Esophagus muscularis mucosa (tissue), 4 donors: ENCODE measurements at places on chromosomes 13 and 19. TPM values are rescaled to one million over a fixed set of nuclear protein-coding genes. Genes with fewer than 3 reads are reported as not detected.

DNA sequence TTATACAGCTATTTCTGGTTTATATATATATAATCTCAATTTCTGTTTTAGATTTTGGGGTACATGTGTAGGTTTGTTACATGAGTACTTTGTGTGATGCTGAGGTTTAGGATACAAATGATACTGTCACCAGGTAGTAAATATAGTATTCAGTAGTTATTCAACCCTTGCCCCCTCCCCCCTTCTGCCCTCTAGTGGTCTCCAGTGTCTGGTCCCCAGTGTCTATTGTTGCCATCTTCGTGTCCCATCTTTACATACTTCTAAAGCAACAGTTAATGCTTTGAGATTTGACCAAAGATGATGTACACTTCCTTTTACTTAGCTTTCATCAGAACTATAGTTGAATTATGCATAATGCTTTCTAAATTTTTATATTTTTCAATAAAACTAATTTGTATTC, 1623.4 kb upstream of the PRR20A start:
- DNase-seq, result no peak

The LIG4 gene
- total RNA-seq, result 15.4 TPM

- DNase-seq, result no peak
Measured at GRCh38 chr13:103145442-103145841, 79.2 kb upstream of the SLC10A2 start.

- peak; percentile 82 for DNase-seq
Measured at GRCh38 chr19:19748249-19748938, 15.5 kb upstream of the ZNF14 start.

DNA sequence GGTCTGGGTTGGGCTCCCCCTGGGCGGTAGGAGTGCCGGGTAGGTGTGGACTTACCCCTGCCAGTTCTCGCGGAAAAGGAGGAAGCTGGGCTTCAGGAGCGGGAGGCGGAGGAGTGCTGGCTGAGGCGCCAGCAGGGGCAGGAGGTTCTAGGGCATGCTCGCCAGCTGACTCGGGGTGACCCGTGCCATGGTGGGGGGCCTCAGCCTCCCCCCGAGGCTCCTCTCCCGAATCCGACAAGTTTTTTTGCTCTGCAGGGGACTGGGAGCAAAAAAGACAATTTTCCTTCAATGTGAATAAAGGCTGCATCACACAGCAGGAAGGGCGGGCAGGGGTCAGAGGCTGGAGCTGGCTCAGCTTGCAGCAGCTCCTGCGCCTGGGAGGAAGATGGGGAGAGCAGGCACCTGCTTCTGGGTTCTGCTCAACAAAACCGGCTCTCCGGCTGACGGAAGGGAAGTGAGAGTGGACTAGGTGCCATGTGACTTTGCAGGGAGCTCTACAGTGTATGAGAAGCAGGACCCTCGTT, 26.5 kb downstream of the RANBP3 start:
- DNase-seq, result no peak

DNA sequence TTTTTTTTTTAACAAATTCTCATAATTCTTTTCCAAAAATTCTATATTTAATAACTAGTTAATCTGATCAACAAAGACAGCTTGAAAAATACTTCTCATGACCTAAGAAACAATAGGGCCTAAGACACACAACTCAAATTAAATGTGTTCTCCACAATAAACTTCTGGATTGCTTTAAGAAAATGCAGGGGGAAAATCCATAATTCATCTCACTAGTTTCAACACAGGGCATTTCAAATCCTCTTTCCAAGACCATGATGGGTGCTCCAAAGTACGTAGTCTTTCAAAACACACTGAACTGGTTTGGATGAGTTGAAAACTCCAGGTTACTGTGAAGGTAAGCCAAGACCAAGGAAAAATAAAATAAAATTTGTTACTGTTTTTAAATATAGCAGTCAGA, 62.6 kb downstream of the DCLK1 start:
- no peak for DNase-seq

The MUC16 gene
- total RNA-seq, result under 0.01 TPM

GRCh38 chr13:85685436-85685835, 113.8 kb downstream of the SLITRK6 start:
- DNase-seq, result no peak

GRCh38 chr13:113500530-113501265, 10.2 kb upstream of the DCUN1D2 start:
- peak; percentile 45 for DNase-seq
